CD14-positive monocyte (primary cell): ENCODE measurements at places on chromosomes 5 and 9. TPM values are rescaled to one million over a fixed set of nuclear protein-coding genes. Genes with fewer than 3 reads are reported as not detected.

- DNase-seq: no peak
These were observed 169.8 kb upstream of the FREM1 start for GRCh38 chr9:15079989-15080388.

GRCh38 chr9:98010445-98010844, 27.3 kb downstream of the ANP32B start:
- DNase-seq: peak; percentile 35

- DNase-seq: no peak
These were observed 386.6 kb upstream of the CLINT1 start for GRCh38 chr5:158245513-158245912.

GRCh38 chr9:98117984-98118639, 910 bp downstream of the TRIM14 start:
- DNase-seq: peak; percentile 48

The DNAI1 gene
- polyA plus RNA-seq: not detected

- no peak for DNase-seq
These were observed 68.1 kb upstream of the RNF130 start for GRCh38 chr5:180139731-180140055.

The GRM6 gene
- polyA plus RNA-seq: not detected

GRCh38 chr5:36558641-36559040, 47.8 kb upstream of the SLC1A3 start:
- DNase-seq: no peak

- no peak for DNase-seq
These were observed 109.3 kb upstream of the TMEM161B start for GRCh38 chr5:88377705-88378656.

DNA sequence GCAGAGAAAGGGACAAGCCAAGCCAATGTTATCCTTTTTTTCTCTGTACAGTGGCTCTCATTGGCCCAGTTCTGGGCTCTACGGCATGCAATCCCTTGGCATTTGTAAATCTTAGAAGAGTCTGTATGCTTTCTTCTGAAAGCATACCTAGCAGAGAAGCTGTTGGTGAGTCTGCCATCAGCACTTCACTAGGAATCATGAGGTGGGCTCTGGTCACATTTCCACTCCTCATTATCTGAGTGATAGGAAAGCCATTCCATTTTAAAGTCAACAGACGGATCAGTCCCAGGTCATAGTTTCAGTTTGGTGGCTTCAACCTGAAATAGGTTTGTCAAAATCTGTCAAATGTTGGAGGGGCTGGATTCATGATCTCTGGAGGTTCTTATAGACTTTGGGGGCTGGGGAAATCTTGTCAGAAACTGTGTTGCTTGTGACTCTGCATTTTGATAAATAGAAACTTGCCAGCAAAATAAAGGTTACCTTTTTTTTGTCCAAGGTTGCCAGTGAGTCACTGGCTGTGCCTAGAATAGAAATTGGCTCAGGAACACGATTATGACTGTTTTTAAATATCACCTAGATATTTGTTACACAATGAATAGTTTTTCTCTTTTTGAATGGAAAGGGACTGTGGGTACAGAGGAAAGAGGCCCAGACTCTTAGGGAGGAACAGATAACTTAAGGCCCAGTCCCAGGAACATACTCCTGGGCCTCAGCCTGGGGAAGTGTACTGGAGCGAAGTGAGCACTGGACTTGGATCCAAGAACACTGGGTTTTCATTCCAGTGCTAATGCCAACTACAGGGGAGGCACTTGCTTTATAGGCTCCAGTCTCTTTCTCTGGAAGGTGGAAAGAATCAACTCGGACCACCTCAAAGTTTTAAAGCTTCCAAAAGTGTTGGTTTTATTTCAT, 183.1 kb downstream of the NMUR2 start:
- no peak for DNase-seq

GRCh38 chr5:132492386-132493125, 2.0 kb upstream of the IRF1 start:
- DNase-seq: no peak

DNA sequence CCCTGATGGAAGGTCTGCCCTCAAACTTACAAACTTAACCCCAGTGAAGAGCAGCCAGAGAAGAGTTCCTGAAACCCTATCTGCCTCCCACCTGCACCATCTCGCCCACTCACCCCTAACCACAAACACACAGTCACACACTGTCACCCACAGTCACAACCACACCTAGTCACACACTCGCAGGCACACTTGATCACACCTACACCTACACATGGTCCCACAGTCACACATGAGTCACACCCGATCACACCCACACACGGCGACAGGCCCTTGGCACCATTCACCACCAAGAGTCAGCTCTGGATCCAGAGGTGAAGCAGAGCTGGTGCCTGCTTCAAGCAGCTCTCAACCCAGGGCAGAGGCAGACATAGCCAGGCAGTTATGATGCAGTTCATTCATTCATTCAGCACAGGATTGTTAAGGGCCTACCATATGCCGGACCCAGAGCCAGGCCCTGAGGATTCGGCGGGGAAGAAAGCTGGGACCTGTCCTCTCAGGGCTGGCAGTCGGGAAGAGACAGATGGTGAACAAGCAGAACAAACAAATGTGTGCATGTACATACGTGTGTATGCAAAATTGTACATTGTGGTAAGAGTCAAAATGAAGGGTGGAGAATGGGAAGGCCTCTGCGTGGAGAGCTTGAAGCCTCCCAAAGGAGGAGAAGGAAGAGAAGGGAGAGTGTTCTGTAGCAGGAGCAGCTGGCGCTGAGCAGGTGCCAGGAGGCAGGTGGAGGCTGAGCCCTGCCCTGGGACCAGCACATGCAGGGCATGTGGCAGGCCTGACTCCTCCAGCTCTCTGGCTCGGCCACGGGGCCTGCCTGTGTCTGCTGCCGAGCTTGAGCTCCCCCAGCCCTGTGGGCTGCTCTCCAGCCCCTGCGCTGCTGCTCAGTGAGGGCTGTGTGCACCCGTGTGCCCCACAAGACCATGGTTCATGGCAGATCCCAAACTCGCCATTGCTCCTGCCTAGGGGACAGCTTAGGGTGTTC, 6.4 kb downstream of the TSPAN17 start:
- no peak for DNase-seq

- no peak for DNase-seq
These were observed 159.2 kb upstream of the TUT7 start for GRCh38 chr9:86513429-86513828.

DNA sequence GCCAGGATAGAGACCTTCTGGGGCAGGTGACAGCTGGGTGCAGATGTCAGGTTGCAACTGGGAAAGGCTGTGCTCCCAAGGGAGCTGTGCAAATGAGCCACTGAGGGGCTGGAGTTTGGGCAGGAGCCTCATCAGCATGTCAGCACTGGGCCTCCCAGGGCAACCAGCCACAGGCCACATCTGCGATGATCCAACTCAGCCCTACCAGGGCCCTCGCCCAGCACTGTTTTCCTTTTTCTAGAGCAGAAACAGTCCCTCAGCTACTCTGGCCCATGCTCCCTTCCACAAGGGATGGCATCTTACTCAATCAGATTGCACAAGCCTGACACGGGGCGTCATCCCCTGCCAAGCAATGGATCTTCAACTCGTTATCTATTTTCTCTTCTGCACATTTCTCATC, 24.8 kb downstream of the NIPAL4 start:
- peak; percentile 65 for DNase-seq

The DMRTA1 gene
- not detected for polyA plus RNA-seq
